ENCODE measurements at places on chromosomes 3 and 15. TPM values are rescaled to one million over a fixed set of nuclear protein-coding genes. Genes with fewer than 3 reads are reported as not detected.

GASK1A gene
- 0.88 TPM for total RNA-seq

GXYLT2 gene
- total RNA-seq: 75.1 TPM

OCA2 gene
- total RNA-seq: not detected

ACP3 gene
- total RNA-seq: under 0.01 TPM

GATA2 gene
- total RNA-seq: 0.88 TPM

DAZL gene
- total RNA-seq: not detected

CPNE4 gene
- not detected for total RNA-seq

GABRG3 gene
- total RNA-seq: not detected

PGBD4 gene
- 1.8 TPM for total RNA-seq

CASR gene
- total RNA-seq: not detected

DNA sequence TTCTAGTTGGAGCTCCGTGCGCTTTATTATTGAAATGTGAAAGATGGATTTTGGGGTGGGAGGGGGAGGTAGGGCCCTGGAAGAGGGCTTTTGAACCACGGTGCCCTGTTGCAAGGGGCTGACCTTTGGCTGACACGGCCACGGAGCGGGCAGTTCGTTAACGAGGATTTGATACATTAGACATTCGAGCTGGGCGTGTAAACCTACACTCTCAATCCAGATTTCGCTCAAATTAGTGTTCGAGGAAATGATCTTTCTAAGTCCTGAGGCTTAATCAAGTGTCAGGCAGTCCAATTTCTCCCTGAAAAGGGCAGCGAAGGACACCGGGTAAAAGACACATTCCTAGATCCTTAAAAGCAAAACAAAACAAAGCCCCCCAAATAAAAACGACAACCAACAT is 13.0 kb downstream of the ZIC1 start:
- peak; percentile 32 for DNase-seq

DNA sequence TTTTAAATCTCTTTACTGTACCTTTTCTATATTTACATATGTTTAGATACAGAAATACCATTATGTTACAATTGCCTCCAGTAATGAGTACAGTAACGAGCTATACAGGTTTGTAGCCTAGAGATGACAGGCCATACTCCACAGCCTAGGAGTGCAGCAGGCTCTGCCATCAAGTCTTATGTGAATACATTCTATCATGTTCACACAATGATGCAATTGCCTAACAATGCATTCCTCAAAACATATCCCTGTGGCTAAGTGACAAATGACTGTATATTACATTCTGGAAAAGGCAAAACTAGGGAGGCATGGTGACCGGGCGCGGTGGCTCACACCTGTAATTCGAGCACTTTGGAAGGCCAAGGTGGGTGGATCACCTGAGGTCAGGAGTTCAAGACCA is 192.4 kb upstream of the IGF1R start:
- DNase-seq: no peak

DNA sequence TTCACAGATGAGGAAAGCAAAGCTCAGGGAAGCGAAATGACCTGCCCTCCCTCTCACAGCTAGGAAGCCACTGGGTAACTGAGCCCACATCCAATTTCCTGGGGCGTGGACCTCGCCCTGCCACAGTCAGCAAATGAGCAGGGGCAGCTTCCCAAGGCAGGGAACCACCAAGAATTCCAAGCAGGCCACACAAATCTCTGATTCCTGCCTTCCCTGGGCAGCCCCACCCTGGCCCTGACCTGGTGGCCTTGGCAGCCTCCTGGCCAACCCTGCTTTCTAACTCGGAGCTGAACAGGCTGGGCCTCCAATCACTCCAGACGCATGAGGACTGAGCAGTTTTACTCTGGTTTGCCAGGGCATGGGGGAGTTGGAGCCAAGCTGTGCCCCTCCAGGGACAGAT is 203.7 kb upstream of the TLE3 start:
- no peak for DNase-seq

DNA sequence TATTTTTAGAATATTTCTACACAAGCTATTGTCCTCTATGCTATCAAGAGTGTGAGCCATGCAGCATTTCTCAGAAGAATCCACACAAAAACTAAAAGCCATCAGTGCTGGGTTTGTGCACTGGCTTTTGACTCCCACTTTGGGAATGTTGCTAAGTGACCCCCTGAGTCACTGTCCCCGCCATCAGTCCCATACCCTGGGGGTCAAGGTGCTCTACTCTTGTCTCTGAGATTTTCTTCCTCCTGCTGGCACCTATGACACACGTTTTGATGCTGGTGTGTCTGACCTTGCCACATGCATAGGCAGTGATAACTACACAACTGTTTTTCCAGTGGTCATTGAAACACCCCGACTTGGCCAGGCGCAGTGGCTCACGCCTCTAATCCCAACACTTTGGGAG is 19.8 kb downstream of the CMTM7 start:
- no peak for DNase-seq

DNA sequence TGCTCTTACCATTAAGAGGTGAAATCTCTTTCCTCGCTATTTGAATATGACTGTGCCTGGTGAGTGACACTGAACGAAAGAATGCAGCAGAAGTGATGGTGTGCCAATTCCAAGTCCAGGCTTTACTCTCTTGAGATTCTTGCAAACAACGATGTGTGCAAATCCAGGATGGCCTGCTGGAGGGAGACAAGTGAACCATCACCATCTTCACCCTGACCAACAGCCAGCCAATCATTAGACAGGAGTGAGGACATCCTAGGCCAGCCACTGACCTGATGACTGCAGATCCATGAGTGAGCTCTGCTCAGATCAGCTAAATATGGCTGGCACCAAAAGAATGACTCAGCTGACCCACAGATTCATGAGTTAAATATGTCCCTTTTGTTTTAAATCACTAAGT is 878.0 kb downstream of the PDCD6IP start:
- no peak for DNase-seq

DNA sequence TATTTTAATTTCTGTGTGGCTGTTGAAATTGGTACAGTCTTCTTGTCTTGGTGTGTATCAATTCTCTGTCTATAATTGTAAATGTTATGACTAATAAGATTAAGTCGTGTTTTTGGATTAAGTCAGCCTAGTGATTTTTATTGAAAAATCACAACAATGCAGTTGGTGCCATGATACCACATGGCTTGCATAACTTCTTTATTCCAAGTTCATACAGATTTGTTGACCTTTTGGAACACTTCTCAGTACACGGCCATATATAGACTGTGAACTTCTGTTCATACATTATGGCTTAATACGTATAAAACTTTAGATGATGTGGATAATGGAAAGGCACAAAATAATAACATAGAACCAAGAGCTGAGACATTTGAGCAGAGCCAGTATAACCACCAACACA is 121.2 kb upstream of the NAALADL2 start:
- DNase-seq: no peak

- no peak for DNase-seq
Measured at GRCh38 chr3:69716119-69716518, 23.1 kb upstream of the MITF start.

GRCh38 chr3:139937674-139938279 is 2.8 kb downstream of the CLSTN2 start:
- peak; percentile 86 for DNase-seq

DNA sequence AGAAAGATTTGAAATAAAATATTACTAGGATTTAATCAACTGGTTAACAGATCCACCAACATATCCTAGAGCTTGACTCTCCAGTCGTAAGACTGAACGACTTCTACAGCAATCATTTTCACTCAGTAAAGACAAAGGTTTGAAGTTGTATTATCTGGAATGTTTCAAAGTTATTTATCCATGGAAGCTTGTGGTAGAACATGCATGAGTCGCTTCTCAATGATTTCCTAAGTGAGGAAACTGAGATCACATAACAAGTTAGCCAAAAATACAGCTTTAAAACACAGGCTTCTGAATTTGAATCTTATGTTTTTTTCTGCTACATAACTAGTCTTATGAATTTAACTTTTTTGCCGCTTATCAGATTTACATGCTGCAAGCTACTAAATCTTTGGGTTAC is 241.8 kb downstream of the FOXP1 start:
- DNase-seq: peak; percentile 73

- peak; percentile 49 for DNase-seq
Measured at GRCh38 chr3:37997791-37998370, 7.3 kb downstream of the VILL start.

DNA sequence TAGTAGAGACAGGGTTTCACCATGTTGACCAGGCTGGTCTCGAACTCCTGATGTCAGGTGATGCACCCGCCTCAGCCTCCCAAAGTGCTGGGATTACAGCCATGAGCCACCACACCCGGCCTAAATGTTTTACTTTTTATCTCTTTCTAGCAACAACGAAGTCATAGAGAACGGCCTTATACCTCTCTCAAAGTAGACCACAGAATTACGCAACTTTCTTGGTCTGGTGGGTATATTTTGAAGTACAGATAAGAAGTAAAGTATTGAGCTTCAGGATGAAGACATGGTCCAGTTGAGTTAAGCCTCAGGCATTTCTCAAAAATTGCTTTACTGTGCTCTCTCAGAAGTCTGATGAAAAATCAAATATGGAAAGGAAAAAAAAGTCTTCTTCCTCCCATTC is 30.6 kb downstream of the FAM240A start:
- DNase-seq: no peak

DNA sequence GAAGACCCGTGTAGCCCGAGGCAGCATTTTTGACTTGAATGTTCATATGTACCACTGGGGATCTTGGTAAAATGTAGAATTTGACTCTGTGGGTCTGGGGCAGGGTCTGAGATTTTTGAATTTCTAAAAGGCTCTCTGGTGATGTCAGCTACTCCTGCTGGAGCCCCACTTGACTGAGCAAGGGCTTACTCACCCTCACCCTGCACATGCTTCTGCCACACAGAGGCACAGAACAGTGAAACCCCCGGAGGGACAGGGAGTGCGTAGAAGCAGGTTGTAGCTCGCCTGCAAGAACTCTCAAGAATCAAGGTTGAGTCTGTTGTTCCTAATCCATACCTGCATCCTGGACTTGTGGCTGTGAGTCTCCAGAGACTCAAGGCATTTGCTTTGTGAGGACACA is 41.1 kb downstream of the SLCO3A1 start:
- no peak for DNase-seq

- no peak for DNase-seq
Measured at GRCh38 chr15:68427963-68428362, 4.0 kb downstream of the ITGA11 start.

GRCh38 chr15:59140422-59141226 is 35.7 kb downstream of the CCNB2 start:
- DNase-seq: no peak

DNA sequence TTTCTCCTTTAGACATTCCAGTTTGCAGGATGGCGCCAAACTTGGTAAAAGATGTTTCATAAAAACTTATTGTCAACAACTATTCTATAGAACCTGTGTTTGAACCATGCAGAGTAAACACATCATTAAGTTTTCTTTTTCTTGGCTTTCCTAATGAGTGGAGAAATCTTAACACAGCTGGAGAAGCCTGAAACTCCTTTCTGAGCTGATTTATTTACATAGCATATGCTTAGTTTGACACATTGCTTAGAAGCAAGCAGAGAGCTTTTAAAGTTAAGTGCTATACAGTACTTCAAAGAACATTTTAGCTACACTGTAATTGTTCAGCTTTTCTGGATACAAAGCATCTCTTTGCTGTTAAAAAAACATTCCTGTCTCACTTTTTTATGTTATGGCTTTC is 61.0 kb upstream of the PAQR5 start:
- DNase-seq: no peak

DNA sequence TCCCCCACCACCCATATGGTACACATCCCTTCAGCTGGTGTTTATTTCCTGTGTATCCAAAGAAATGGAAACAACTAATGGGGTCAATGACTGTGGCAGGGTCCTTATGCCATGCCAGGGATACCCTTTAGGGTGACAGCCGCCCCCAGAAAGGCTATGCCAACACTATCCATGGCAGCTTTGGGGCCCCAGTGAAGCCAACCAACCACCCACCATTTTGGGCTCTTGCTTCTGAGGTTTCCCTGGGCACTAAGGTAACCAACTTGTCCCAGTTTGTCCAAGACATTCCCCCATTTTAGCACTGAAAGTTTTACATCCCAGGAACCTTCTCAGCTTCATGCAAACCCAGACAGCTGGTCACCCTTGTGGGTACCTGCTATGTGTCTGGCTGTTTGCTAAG is 233.1 kb downstream of the VPS13C start:
- DNase-seq: no peak

DNA sequence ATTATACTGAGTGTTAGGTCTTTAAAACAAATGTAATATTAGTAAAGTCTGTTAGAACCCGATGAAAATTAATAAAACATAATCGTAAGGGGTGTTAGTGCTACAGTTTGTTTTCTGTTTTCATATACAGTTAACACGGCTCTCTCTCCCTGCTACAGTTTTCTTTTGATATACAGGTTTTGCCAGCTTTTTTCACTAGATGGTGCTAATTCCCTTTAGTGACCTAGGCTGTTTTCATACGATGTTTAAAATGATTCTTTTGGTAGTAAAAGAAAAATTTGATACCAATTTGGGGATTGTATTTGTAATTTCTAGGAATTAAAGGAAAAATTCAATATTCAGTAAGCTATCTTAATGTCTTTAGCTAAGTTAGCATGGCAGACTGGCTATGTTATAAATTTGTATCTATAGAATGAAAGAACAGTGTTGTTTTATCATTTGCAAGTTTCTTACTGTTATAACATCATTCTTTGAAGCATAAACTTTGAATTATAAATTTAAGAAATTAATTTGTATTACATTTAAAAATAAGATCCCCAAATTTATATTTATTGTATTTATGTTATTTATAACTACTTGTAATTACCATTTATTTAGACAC is 11.5 kb downstream of the APH1B start:
- no peak for DNase-seq

GRCh38 chr3:155001289-155002010 is 78.7 kb upstream of the MME start:
- DNase-seq: no peak

- no peak for DNase-seq
Measured at GRCh38 chr3:31671976-31672375, 139.3 kb downstream of the STT3B start.

DNA sequence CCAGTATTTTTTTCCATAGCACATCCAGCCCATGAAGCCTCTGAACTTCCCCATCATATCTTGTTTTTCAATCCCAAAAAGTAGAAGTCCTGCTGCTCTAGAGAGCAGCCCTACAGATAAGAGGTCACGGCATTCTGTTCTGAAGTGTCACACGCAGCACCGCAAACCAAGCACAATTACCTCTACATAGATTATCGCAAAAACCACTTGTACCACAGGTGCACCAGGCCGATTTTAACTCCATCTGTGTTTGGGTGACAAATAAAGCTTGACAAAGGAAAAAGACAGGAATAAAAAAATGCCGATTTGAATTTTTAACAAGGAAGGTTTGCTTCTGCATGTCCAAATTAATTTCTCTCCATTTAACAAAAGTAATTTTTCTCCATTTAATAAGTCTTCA is 113.7 kb downstream of the MYO5A start:
- DNase-seq: no peak

DNA sequence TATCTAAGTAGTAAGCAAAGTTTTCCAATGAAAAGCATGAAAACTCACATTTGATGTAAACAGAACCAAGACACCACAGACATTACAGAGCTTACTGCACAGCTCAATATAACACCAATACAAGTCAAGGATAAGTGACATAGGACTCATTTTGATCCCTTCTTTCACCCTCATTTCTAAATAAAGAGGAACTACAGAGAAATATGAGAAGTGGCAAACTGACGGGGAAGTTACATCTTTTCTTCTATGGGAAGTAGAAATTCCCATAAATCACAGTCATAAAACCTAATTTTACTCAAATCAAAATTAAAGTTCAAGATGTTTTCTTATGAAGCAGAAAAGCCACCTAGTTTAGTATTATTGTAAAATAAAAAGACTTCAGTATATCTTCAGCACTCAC is 3.8 kb downstream of the ATG3 start:
- no peak for DNase-seq

GRCh38 chr15:94162939-94163338 is 68.4 kb upstream of the MCTP2 start:
- no peak for DNase-seq

Measured in osteoblast (primary cell).